Tibial nerve (tissue), 4 donors: ENCODE measurements at places on chromosomes 6 and 20. TPM values are rescaled to one million over a fixed set of nuclear protein-coding genes. Genes with fewer than 3 reads are reported as not detected.

GRCh38 chr20:14726591-14726990, 389.2 kb upstream of the FLRT3 start:
- H3K4me3 ChIP-seq, result no peak overlapping the region
- H3K27me3 ChIP-seq, result no peaks in the 10 kb centered on the region

- no peaks in the 10 kb centered on the region for H3K27me3 ChIP-seq
- H3K27ac ChIP-seq, result no peak within 1 kb of the TSS
- no peak for DNase-seq
- peak within 1 kb of the TSS; percentile 33 for H3K4me3 ChIP-seq
- H3K4me1 ChIP-seq, result no peaks in the 10 kb centered on the region
Observed at GRCh38 chr6:35776364-35777215, at the start of gene CLPSL2. CLPSL2 (plus strand) TSS chr6:35776598; CDS start chr6:35776619, 21 bp downstream.

The ARFGEF3 gene
- 6.9 TPM for total RNA-seq

GRCh38 chr6:47083586-47084047, 41.5 kb upstream of the ADGRF1 start:
- H3K27ac ChIP-seq, result no peak overlapping the region
- peak; percentile 82 for DNase-seq
- no peaks in the 10 kb centered on the region for H3K36me3 ChIP-seq
- peaks cover 15% of the 10 kb centered on the region for H3K4me1 ChIP-seq

GRCh38 chr20:61359254-61359653, 107.2 kb downstream of the CDH4 start:
- DNase-seq, result no peak
- H3K4me1 ChIP-seq, result no peaks in the 10 kb centered on the region
- H3K27me3 ChIP-seq, result no peaks in the 10 kb centered on the region
- no peaks in the 10 kb centered on the region for H3K36me3 ChIP-seq
- H3K27ac ChIP-seq, result no peak overlapping the region
- no peak overlapping the region for H3K4me3 ChIP-seq

DNA sequence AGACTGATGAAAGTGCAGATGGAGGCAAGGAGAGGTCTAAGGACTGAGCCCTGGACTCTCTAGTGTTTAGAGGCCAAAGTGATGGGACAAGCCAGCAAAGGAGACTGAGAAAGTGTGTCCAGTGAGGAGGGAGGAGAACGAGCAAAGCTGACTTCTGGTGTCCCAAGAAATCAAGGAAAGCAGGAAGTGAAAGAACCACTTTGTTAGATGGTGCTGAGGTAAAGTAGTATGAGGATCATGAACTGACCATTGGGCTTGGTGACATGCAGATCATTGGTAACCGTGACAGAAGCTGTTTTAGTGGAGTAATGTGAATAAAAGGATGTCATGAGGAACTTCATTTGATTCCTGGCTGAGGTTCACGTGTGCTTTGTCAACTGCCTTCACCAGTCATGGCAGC, 108.4 kb downstream of the SLX4IP start:
- no peak overlapping the region for H3K4me3 ChIP-seq
- no peak overlapping the region for H3K27ac ChIP-seq
- H3K36me3 ChIP-seq, result no peaks in the 10 kb centered on the region
- no peaks in the 10 kb centered on the region for H3K27me3 ChIP-seq
- DNase-seq, result no peak
- no peaks in the 10 kb centered on the region for H3K4me1 ChIP-seq

GRCh38 chr20:38239441-38239840, 21.1 kb downstream of the KIAA1755 start:
- DNase-seq, result no peak
- H3K36me3 ChIP-seq, result peaks cover 96% of the 10 kb centered on the region
- no peaks in the 10 kb centered on the region for H3K4me1 ChIP-seq
- no peaks in the 10 kb centered on the region for H3K27me3 ChIP-seq
- H3K27ac ChIP-seq, result no peak overlapping the region
- no peak overlapping the region for H3K4me3 ChIP-seq

The DLGAP4 gene
- total RNA-seq, result 46.1 TPM

The OPN5 gene
- total RNA-seq, result not detected

- no peaks in the 10 kb centered on the region for H3K36me3 ChIP-seq
- H3K27ac ChIP-seq, result no peak overlapping the region
- no peaks in the 10 kb centered on the region for H3K27me3 ChIP-seq
- no peak for DNase-seq
Observed at GRCh38 chr6:55023230-55023629, 151.1 kb upstream of the HCRTR2 start.

DNA sequence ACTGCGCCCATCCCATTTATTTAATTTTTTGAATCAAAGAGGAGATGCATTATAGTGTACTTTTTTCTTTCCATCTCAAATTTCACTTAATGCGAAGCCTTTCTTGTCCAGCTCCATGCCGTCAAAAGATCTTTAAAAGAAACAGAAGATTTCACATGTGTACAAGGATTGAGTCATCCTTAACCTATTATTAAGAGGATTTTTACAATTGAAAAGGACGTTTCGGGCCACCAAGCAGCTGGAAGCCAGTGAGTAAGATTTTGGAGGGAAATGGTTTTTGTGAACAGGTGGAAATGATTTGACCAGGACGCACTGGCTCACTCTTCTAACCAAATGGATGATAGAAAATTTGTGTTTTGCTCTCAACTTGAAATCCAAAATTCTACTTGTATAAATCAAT, 15.1 kb upstream of the CCDC170 start:
- peaks cover 19% of the 10 kb centered on the region for H3K4me1 ChIP-seq
- DNase-seq, result no peak
- no peak overlapping the region for H3K27ac ChIP-seq
- no peaks in the 10 kb centered on the region for H3K27me3 ChIP-seq
- no peak overlapping the region for H3K4me3 ChIP-seq

- H3K4me1 ChIP-seq, result no peaks in the 10 kb centered on the region
- no peaks in the 10 kb centered on the region for H3K27me3 ChIP-seq
- no peak for DNase-seq
- H3K27ac ChIP-seq, result no peak overlapping the region
Observed at GRCh38 chr6:123771126-123771525, 32.5 kb upstream of the NKAIN2 start.
